Stimulated activated CD4-positive, alpha-beta T cell treated with anti-CD3 and anti-CD28 coated beads, Interleukin-4, amount 100 ng/mL, for 48 hours (primary cell): ENCODE measurements at places on chromosomes 12 and 14.
A peak's percentile ranks its signal among the peaks of the same experiment; 100 is the strongest.

GRCh38 chr12:98421316-98421715, 94.1 kb upstream of the TMPO start:
- DNase-seq, result no peak

GRCh38 chr12:10235761-10236631, 23.3 kb downstream of the GABARAPL1 start:
- no peak for DNase-seq

GRCh38 chr12:53857666-53858065, 81.0 kb upstream of the HOXC13 start:
- no peak for DNase-seq

DNA sequence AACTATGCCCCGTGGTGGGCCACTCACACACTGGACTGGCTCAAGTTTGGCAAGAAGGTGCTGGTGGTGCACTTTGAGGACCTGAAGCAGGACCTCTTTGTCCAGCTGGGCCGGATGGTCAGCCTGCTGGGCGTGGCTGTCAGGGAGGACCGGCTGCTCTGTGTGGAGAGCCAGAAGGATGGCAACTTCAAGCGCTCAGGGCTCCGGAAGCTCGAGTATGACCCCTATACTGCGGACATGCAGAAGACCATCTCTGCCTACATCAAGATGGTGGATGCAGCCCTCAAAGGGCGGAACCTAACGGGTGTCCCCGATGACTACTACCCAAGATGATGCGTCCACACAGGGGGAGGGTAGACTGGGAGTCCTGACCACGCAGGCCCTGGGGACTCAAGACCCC, 91.1 kb downstream of the CMKLR1 start:
- no peak for DNase-seq

DNA sequence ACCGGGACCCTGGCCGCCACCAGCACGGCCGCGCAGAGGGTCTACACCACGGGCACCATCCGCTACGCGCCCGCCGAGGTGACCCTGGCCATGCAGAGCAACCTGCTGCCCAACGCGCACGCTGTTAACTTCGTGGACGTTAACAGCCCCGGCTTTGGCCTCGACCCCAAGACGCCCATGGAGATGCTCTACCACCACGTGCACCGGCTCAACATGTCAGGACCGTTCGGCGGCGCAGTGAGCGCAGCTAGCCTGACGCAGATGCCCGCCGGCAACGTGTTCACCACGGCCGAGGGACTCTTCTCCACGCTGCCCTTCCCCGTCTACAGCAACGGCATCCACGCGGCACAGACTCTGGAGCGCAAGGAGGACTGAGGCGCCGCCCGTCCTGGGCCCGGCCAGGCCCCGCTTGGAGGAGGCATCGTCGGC, 150.1 kb downstream of the EGLN3 start:
- no peak for DNase-seq

DNA sequence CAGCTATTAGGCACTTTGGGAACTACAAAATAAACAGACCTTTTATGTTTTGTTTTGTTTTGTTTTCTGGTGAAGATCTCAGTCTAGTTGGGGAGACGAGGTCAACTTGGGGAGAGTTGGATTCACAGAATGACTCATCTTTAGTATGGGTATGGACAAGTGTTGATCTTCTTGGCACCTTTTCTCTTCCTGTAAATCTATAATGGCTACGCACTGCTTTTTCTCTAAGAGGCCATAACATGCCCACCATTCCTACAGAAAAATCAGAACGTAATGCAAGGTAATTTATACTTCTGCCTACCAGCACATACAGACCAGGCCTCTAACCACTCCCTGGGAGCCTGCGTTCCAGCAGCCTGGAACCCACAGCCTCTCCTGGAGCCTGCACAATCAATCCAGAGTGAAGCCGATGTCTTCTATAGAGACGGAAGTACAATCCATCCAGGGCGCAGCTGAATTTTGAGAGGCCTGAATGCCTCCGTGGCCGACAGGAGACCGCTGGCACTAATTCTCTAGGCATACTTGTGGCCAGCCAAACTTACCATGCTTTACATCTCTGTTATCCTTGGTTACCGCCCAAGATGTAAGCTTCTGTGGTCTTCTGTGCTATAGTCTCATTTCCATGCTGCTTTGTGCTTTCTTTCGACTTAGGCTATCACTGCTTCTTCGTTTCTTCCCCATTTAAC, 717 bp downstream of the PPHLN1 start:
- DNase-seq, result no peak

DNA sequence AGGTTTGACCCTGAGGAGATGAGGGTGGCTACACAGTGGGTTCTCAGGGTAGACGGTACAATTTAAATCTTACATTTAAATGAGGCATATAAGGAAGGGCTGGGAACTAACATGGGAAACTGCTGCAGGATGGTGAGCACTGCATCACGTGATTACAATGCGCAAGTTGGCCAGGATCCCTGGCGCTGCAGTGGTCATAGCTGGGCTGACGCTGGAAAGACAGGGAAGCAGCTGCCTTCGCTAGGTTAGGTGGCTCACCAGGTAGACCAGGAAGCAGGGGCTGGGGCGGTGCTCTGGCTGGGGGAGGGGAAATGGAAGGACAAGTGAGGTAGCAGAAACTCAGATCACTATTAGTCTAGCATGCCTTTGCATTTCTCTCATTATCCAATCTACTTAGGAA, 149.9 kb downstream of the FOXN3 start:
- no peak for DNase-seq

- no peak for DNase-seq
Measured at GRCh38 chr14:31510855-31511254, 23.0 kb upstream of the GPR33 start.

DNA sequence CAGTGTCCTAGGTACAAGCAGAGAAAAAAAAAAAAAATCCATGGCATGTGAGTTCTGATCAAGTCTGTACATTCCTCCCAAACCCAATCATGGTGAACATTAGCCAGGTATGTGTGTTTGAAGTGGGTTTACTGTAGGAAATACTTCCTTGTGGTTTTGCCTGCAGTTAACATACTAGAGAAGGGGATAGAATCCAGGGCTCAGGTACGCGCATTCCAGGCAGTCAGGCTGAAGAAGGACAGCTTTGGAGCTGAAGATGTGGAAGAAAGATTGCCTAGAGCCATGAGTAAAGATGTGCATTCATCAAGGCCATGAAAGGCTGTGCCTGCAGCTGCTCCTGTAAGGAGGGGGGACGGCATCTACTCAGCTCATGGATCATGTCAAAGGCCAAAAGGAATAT, 88.2 kb upstream of the NTF3 start:
- no peak for DNase-seq

DNA sequence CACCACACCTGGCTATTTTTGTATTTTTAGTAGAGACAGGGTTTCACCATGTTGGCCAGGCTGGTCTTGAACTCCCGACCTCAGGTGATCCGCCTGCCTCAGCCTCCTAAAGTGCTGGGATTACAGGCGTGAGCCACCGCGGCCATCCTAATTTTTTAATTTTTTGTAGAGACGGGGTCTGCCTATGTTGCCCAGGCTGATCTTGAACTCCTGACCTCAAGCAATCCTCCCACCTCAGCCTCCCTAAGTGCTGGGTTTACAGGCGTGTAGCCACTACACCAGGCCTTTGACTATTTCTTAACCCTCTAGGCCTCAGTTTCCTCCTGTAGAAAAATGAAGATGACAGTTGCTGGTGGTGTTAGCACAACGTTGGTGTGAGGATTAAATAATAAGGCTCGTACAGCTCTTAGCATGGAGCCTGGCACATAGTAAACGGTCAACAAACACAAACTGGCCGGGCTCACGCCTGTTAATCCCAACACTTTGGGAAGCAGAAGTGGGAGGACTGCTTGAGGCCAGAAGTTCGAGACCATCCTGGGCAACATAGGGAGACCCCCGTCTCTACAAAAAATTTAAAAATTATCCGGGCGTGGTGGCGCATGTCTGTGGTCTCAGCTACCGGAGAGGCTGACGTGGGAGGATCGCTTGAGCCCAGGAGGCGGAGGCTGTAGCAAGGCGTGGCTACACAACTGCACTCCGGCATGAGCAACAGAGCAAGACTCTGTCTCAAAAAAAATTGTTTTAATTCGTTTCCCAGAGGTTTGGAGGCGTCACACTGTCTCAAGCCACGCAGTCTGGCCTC, 979 bp downstream of the DDX54 start:
- DNase-seq, result no peak

- DNase-seq, result no peak
Measured at GRCh38 chr12:64392221-64392620, 1.7 kb upstream of the C12orf56 start.

DNA sequence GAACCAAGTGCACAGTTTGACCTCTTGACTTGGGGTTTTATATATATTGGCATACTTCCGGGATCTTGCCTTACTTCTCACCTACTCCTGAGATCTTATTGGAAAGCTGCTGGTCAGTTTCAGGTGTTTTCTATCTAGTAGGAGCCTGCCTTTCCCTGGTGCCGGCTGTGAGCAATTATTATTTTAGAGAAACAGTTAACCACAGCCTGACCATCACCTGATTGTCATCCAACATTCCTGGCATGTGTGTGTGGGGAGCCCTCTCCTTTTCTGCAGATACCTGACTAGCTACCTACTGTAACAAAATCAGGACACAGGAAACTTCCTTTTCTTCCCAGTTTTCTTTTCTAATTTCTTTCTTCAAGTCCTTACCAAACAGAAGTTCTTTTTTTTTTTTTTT, 220.4 kb downstream of the ATP23 start:
- DNase-seq, result no peak

GRCh38 chr12:103762473-103762872, 78.6 kb downstream of the NT5DC3 start:
- no peak for DNase-seq

DNA sequence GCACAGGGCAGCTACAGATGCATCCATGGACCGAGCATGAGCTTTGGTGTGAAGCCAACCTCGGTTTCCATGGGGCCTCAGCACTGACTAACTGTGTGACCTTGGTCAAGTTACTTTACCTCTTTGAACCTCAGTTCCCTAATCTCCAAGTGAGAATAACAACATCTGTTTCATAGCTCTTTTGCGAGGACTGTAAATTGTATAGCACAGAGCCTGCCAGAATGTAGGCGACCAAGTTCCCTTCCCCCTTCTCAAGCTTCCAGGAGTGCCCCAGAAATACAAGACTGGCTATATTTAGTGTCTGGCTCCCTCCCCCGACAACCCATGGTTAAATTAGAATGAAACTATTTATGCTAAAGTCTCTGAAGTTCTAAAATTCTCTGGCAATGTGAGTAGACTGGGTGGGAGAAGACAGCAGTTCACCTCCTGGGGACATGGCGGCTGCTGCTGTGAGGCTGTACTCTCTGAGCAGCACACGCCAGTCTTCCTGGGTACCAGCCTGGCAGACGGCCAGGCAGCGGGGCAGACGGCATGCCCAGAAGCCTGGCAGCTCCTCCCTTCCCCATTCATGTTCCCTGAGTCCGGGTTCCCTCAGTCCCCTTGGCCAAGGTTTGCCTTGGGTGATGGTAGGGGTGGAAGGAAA, 22.0 kb upstream of the TMED10 start:
- DNase-seq, result no peak

DNA sequence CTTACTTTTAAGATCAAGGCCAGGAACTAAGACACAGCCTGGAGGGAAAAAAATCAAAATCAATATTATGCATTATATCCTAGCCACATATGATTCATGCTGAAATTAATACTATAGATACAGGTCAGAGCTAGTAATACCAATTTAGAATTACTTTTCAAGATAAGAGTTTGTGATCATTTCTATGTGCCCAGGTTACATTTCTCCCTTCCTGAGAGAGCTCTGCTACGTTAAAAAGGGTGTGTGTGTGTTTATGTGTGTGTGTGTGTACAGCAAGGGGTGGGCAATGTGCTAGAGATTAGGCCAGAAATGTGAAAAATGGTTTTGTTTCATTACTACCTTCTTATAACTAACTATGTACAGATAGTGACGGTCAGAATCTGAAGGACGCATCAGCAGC, 223.9 kb upstream of the FLRT2 start:
- DNase-seq, result no peak

DNA sequence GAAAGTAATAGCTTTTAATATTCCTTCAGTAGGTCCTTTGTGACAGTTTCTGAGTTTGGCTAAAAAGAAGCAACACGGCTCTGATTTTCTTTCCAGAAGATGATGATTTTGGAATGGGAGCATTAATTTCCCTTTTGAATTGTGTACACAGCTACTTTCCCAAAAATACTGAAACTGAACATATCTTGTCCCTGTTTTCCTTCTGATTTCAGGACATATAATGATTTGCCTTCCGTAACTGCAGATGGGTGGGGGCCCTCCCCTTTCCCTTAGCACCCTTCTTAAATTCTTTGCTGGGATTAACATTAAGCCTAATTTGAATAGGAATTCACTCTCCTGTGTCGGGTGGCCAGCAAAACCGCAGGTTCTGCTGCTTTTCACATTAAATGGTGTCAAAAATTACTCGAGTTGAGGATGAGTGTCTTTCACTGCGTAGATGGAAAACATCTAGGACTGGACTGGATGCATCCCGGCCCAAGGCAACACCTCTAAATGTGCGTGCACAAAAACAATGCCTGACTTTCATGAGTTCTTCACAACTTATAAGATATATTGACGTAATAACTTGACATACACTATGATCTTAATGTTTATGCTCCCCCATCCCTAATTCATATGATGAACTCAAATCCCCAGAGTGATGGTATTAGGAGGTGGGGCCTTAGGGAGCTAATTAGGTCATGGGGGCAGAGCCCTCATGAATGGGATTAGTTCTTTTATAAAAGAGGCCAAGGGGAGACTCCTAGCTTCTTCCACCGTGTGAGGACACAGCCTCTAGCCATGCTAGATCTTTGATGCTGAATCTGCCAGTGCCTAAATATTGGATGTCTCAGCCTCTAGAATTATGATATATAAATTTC, 158.1 kb downstream of the AEBP2 start:
- DNase-seq, result no peak

GRCh38 chr12:95625012-95625411, 73.7 kb upstream of the USP44 start:
- DNase-seq, result no peak

GRCh38 chr12:104354868-104355570, 51.5 kb downstream of the EID3 start:
- no peak for DNase-seq

- no peak for DNase-seq
Measured at GRCh38 chr14:39268393-39268792, 34.7 kb downstream of the MIA2 start.

- peak; percentile 45 for DNase-seq
Measured at GRCh38 chr12:121668750-121669520, 519 bp downstream of the MORN3 start.

GRCh38 chr12:91191513-91192111, 9.0 kb upstream of the DCN start:
- no peak for DNase-seq

DNA sequence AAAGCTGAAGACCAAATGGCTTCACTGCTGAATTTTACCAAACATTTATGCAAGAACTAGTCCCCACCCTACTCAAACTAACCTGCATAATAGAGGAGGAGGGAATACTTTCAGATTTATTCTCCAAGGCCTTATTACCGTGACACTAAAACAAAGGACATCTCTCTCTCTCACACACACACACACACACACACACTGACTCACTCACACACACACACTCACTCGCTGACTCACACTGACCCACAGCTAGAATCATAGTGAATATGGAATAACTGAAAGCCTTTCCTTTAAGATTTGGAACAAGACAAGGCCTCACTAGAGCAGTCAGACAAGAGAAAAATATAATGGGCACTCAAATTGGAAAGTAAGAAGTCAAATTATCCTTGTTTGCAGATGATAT, 1014.1 kb downstream of the TMTC2 start:
- no peak for DNase-seq
